Vein endothelial cell (primary cell): ENCODE measurements at places on chromosomes 6 and 20. TPM values are rescaled to one million over a fixed set of nuclear protein-coding genes. Genes with fewer than 3 reads are reported as not detected.

Gene BTN1A1
- total RNA-seq = not detected in 2 replicates

Gene EPB41L1
- total RNA-seq = 12.5 and 24.5 TPM in 2 replicates

Gene NCOA6
- total RNA-seq = 9.1 and 10.2 TPM in 2 replicates

Gene SAMD3
- total RNA-seq = not detected in 2 replicates

Gene PACSIN1
- total RNA-seq = not detected in 2 replicates

Gene SHLD1
- 2.3 and 2.5 TPM in 2 replicates for total RNA-seq

Gene ZNF184
- total RNA-seq = 8.2 and 9.1 TPM in 2 replicates

Gene SLC22A1
- total RNA-seq = 0.19 and 0.65 TPM in 2 replicates

Gene GDAP1L1
- total RNA-seq = not detected in 2 replicates

Gene ARMH2
- total RNA-seq = not detected in 2 replicates

Gene FAM83C
- total RNA-seq = not detected in 2 replicates

Gene GHRH
- total RNA-seq = not detected in 2 replicates

Gene CBLN4
- total RNA-seq = not detected in 2 replicates

Gene GTSF1L
- total RNA-seq = not detected in 2 replicates

Gene CLPSL1
- not detected in 2 replicates for total RNA-seq

Gene MUCL3
- not detected in 2 replicates for total RNA-seq

Gene VGLL2
- total RNA-seq = not detected in 2 replicates

Gene ADGRF4
- not detected in 2 replicates for total RNA-seq

Gene SLC22A7
- not detected in 2 replicates for total RNA-seq

Gene LSM14B
- total RNA-seq = 26.1 and 31.9 TPM in 2 replicates

Gene CST2
- not detected in 2 replicates for total RNA-seq

Gene EDN3
- total RNA-seq = not detected in 2 replicates

Gene SAMHD1
- 22.2 and 36.2 TPM in 2 replicates for total RNA-seq

Gene WFDC5
- total RNA-seq = not detected in 2 replicates

Gene BPIFB1
- not detected in 2 replicates for total RNA-seq

Gene PLTP
- 8.4 and 18.3 TPM in 2 replicates for total RNA-seq

Gene PROCR
- 243 and 351 TPM in 2 replicates for total RNA-seq

Gene HCK
- total RNA-seq = 0.33 TPM in 1 of 2 replicates, not detected in the other

Gene LY6G6F
- total RNA-seq = not detected in 2 replicates

Gene HLA-DQA2
- 0.19 TPM in 1 of 2 replicates, not detected in the other for total RNA-seq

Gene PRRT1
- not detected in 2 replicates for total RNA-seq

Gene ULBP1
- 0.57 and 0.65 TPM in 2 replicates for total RNA-seq

Gene ZNF334
- under 0.01 and 0.48 TPM in 2 replicates for total RNA-seq

Gene DEFB124
- not detected in 2 replicates for total RNA-seq

Gene SEMG1
- not detected in 2 replicates for total RNA-seq

Gene DUSP15
- 0.19 and 0.65 TPM in 2 replicates for total RNA-seq
